ENCODE measurements at places on chromosomes 7 and 10.

DNA sequence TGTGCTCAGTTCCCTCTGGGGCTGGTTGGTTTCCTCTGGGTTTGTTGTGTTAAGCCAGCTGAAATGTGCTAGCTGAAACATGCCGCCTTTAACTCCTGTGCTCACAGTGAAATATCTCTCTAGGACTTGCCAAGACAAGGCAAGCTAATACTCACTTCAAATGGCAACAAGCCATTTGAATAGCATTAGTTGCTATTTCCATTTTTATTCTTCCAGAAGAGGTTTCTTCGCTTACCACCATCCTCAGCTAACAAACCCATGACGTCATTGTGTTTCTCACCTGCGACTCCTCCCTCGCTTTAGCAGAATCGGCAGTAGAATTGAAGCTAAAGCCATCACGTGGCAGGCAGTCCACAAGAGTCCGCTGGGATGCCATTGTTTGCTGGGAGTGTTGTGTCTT lies 61.3 kb downstream of the ZNF22 start:
- DNase-seq, result no peak

- DNase-seq, result no peak
Observed at GRCh38 chr7:148367731-148368475, 222.7 kb upstream of the C7orf33 start.

- no peak for DNase-seq
Observed at GRCh38 chr7:30743371-30744074, 8.4 kb upstream of the INMT start.

GRCh38 chr7:128443831-128444600 lies 11.7 kb upstream of the HILPDA start:
- no peak for DNase-seq

- DNase-seq, result no peak
Observed at GRCh38 chr10:31822150-31822549, 106.5 kb downstream of the ARHGAP12 start.

- DNase-seq, result no peak
Observed at GRCh38 chr10:2117641-2118040, 380.3 kb upstream of the ADARB2 start.

DNA sequence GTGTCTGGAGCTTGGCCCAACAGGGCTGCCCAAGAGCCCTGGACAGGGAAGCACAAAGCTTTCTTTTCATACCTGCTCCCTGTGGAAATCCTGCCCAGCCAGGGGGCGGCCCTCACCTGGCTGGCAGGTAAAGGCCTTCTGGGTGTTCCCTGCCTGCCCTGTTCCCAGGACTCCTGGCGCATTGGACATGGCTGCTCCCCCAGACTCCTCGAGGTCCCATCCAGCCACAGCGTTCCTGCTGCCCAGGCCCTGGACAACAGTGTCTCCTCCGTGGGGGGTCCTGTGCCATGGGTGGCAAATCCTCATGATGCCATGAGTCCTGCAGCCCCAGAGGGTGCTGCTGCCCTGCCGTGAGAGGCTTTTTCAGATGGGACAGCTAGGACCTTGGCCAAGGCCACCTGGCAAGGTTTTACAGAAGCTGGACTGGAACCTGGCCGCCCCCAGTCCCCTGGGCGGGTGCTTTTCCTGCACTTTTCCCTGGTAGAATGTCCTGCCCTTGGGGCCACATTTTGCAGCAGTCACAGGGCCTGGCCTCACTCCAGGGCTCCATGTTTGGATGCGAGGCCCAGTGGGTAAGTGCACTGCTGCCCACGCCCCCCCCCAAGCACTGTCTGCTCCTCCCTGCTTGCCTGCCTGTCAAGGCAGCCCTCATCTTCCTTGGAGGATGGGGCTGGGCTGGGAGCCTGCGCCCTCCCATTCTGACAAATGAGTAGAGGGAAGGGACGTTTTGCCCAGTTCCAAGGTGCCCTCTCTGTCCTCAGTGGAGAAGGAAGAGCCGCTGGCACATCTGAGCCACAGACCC lies 60.7 kb downstream of the LHPP start:
- no peak for DNase-seq

DNA sequence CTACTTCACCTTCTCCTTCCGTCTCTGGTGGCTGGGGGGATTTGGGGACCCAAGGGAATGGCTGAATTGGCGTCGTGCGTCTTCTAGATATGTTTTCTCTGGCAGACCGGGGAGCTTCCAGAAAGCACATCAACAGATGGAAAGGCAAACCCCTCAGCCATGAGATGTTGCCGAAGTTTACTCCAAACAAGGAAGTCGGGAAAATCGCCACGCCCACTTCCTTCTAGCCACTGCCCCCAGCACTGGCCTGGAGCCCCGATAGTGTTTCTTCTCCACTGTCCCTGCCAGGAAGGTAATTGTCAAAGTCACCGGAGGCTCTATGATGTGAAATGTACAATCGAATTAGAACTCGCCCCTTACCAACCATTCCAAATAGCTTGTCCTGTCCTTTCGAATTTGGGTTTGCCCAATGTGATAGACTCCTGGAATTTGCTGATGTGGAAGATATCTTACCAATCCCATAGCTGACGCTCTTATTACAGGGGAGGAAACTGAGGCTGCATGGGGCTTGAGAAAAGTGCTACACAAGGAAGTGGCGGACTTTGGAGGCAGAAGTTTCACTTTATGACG lies 191.0 kb downstream of the LSM5 start:
- DNase-seq, result no peak

DNA sequence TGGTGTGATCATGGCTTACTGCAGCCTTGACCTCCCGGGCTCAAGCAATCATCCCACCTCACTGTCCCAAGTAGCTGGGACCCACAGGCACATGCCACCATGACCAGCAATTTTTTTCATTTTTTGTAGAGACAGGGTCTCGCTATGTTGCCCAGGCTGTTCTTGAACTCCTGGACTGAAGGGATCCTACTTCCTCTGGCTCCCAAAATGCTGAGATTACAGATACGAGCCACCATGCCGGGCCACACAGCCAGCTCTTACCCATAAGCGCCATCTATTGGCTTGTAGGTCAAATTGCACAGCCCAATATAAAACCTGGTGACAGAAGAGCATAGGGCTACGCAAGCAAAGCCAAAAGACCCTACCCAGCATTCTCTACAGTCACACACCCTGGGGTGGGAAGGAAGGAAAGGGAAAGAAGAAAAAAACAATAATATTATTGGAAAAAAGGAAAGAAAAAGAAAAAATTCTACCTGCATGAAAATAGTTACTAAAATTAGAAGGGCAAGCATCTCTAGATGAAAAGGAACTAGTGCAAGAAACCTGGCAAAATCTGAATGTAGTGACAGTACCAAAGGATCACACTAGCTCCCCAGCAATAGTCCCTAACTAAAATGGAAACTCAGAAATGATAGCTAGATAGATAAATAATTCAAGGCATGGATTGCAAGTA lies 29.4 kb upstream of the AMPH start:
- no peak for DNase-seq

GRCh38 chr7:2906197-2906931 lies 62.3 kb upstream of the GNA12 start:
- no peak for DNase-seq

GRCh38 chr10:121715076-121715475 lies 116.8 kb upstream of the FGFR2 start:
- DNase-seq, result no peak

GRCh38 chr7:158321936-158322615 lies 265.5 kb downstream of the PTPRN2 start:
- no peak for DNase-seq

- DNase-seq, result no peak
Observed at GRCh38 chr10:96107623-96108038, 22.5 kb upstream of the ZNF518A start.

DNA sequence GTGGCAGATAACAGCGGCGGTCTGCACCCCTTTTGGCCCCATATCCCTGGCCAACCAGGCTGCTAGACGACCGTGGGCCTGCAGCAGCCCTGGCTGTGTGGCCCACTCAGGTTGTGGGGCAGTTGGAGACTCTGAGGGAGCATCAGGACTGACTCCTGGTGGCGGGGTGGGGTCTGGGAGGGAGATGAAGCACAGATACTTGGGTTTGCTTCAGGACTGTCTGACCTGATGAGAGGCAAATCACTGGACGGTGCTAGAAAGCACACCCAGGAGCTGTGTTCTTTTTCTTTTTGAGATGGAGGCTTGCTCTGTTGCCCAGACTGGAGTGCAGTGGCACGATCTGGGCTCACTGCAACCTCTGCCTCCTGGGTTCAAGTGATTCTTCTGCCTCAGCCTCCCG lies 28.2 kb downstream of the BAMBI start:
- no peak for DNase-seq

DNA sequence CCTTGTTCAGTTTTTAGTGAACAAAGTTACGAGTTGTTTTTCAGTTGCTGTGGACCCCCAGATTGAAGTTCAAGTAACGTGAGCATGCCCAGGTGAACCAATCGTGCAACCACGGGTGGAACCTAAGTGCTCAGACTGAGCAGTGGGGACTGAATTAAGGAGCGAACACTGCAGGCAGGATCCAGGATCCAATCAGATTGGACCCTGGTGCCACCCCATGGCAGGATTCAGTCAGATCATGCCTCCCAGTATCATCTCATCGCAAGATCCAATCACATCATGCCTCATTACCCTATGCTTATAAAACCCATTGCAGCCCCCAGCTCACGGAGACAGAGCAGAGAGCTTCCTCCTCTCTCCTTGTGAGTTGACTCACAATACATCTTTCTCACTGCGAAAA lies 80.9 kb downstream of the PFKFB3 start:
- DNase-seq, result no peak

GRCh38 chr7:104272767-104273384 lies 55.5 kb upstream of the LHFPL3 start:
- no peak for DNase-seq

- DNase-seq, result peak; percentile 15
Observed at GRCh38 chr7:155962191-155962967, 150.1 kb upstream of the SHH start.

- DNase-seq, result no peak
Observed at GRCh38 chr10:52313256-52313932, 687 bp upstream of the DKK1 start.

DNA sequence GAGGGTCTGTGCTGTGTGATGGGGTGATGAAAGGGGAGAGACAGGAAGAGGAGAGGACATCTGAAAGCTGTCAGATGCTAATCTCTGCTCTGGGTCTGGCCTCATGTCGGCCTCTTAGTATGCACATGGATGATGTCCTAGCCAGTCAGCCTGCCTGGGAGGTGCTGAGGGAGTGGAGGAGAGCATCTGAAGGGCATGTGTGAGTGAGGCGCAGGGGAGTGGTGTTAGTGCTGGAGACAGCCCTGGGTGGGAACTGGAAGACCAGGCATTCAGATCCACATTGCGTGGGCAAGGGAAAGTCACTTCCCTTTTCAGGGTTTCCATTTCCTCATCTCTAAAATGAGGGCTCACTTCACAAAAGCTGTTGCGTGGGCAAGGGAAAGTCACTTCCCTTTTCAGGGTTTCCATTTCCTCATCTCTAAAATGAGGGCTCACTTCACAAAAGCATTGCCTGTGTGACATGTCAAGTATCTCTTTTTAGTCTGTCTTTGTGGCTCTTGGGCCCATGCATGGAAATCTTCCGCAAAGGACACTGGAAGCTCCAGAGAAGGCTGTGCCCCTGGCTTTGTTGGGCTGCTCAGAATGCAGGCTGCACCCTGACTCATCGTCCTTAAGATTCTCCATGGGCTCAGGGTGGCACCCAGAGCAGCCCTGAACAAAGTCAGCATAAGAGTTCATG lies 10.0 kb downstream of the SFTPD start:
- no peak for DNase-seq

DNA sequence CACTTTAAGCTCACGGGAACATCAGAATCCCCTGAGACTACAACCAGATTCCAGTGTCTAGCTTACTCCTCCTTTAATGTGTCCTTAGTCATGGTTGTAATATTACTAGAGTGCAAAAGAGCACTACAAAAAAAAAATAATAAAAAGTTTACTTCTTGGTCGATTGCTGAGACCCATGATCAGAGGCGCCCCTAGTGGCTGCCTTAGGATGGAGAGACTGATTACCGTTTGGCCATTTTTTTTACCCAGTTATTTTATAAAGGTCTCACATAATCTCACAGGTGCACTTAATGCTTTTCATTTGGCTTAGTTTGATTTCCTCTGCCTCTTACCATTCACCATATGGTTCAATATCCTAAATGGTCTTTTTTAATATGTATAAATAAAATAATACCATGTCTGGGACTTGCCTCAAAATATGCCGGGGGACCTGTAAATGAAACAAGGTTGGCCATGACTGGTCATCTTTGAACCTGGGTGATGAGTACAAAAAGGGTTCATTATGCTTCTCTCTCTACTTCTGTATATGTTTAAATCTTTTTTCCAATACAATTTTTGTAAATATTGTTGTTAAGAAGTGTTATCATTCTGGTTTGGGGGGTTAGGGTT lies 331.5 kb upstream of the NFE2L3 start:
- no peak for DNase-seq

GRCh38 chr7:129458171-129458570 lies 23.9 kb downstream of the STRIP2 start:
- DNase-seq, result no peak

DNA sequence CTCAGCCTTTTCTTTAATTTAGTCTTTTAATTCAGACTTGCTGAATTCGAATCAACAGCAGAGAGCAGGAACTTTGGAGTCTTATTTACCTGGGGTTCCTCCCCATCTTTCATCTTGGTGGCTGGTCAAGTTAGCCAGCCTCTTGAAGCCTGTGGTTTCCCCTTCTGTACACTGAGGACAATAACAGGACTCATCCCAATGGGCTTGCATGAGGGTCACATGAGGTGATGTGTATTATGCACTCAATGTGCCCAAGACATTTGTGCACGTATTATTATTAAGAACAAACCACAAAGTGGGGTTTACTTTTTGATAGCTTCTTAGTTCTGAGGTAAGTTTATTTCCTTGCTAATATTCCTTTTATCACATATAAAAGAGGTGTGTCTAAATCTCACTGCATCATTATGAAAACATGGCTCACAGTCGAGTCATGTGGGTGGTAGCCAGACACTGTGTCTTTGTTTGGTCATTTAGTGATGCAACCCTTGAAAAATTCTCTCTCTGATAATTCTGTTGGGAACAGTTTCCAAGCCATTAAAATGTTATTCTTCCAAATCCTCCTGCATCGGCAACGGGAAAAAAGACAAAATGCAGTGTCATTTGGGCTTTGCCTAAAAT lies 86.5 kb upstream of the GRB10 start:
- no peak for DNase-seq

- peak; percentile 74 for DNase-seq
Observed at GRCh38 chr10:86376852-86377796, 10.5 kb upstream of the GRID1 start.

GRCh38 chr10:110540031-110540430 lies 27.5 kb upstream of the SMC3 start:
- DNase-seq, result no peak
